Body of pancreas (tissue), 4 donors: ENCODE measurements at places on chromosomes 1 and 21.

DNA sequence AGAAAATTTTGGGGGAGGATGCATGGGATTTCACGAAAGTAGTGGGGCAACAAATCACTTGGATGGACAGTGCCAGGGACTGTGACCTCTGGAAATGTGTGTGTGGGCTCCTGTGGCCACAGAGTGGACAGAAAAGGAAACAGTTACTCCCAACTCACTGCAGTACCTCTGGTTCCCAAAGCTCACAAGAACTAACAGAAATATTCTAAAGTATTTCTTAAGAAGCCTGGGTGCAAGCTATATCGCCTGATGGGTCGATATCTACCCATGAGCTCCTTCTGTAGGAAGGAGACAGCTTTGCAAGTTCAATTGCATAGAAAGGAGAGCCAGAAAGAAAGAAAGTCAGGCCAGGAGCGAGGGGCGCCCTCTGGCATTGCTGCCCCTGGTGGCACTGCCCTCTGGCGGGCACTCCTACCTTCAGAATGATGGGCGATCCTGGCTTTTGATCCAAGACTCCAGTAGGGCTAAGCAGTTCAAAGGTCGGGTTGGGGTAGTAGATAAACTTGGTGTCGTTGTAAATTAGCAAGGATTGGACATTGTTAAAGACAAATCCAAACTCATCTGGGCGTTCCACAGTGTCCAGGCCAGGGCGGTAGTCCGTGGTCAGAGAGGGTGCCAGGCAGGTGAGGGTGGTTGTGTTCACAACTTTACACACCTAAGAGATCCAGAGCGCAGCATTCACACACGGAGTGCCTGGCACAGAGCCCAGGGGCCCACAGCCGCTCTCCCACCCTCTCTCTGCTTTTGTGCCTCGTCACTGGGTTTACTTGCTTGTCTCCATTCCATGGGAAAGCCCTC, 134.7 kb upstream of the CD34 start:
- peak overlapping the region; percentile 69 for H3K27ac ChIP-seq
- no peaks in the 10 kb centered on the region for H3K27me3 ChIP-seq
- H3K4me1 ChIP-seq = peaks cover 81% of the 10 kb centered on the region
- no peak overlapping the region for H3K4me3 ChIP-seq
- peak; percentile 80 for DNase-seq

- H3K4me1 ChIP-seq = peaks cover 15% of the 10 kb centered on the region
- no peaks in the 10 kb centered on the region for H3K27me3 ChIP-seq
- no peak for DNase-seq
- peak overlapping the region; percentile 8 for H3K27ac ChIP-seq
These were observed 22.2 kb downstream of the MKNK1 start for GRCh38 chr1:46581681-46582455.

- no peak overlapping the region for H3K4me3 ChIP-seq
- DNase-seq = peak; percentile 36
- peaks cover 45% of the 10 kb centered on the region for H3K4me1 ChIP-seq
- H3K36me3 ChIP-seq = no peaks in the 10 kb centered on the region
- H3K27ac ChIP-seq = no peak overlapping the region
These were observed 118.3 kb downstream of the NOS1AP start for GRCh38 chr1:162187687-162188276.

DNA sequence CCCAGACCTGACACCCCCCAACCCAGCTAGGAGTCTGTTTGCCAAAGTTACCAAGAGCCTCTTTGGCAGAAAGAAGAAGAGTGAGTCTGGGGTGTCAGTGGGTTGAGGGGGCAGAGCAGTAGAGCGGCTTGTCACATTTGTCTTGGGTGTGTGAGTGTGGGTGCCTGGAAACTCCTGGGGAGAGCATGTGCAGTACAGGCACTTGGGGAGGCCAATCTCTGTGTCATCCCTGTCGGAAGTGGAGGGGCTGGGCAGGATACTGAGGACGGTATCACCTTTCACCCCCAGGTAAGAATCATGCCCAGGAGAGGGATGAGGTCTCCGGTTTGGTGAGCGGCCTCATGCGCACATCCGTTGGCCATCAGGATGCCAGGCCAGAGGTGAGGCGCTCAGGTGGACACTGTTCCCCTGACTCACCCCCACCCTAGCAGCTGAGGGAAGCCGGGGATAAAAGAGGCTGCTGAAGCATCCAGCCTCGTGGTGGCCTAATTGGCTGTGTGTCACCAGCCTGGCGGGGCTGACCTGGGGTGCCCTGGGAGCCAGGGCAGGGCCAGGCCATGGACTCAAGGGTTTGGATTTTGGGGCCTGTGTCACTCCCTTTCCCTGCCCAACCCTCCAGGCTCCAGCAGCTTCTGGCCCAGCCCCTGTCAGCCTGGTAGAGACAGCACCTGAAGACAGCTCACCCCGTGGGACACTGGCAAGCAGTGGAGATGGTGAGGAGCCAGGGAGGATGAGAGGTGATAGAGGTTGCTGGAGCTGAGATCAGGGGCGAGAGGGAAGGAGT, 3.3 kb downstream of the PLK3 start:
- H3K4me3 ChIP-seq = no peak overlapping the region
- DNase-seq = no peak
- H3K36me3 ChIP-seq = no peaks in the 10 kb centered on the region

GRCh38 chr1:201930803-201931202, 15.5 kb downstream of the LMOD1 start:
- no peaks in the 10 kb centered on the region for H3K27me3 ChIP-seq
- H3K36me3 ChIP-seq = no peaks in the 10 kb centered on the region
- H3K4me1 ChIP-seq = no peaks in the 10 kb centered on the region
- H3K27ac ChIP-seq = no peak overlapping the region
- H3K4me3 ChIP-seq = no peak overlapping the region

DNA sequence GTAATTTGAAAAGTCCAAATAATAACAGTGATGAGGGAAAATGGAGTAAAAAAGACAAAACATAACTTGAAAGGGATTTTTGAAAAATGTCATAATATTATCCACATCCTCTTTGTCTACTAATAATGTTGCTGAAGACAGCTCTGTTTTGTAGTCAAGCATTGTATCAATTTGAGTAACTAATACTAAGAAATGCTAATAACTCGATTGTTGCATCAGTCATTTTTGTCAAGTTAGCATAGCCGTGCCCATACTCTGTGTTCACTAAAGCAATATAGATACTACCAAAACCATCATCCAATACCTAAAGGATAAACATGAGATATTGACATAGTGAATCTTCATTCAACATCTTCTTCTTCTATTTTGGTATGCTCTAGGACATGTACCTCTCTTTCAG, 17.3 kb downstream of the PDC start:
- no peak overlapping the region for H3K4me3 ChIP-seq
- H3K27me3 ChIP-seq = no peaks in the 10 kb centered on the region
- no peak overlapping the region for H3K27ac ChIP-seq
- H3K4me1 ChIP-seq = no peaks in the 10 kb centered on the region

GRCh38 chr1:158391099-158391498, 8.2 kb downstream of the OR10T2 start:
- H3K4me1 ChIP-seq = no peaks in the 10 kb centered on the region
- H3K36me3 ChIP-seq = no peaks in the 10 kb centered on the region
- DNase-seq = no peak
- no peak overlapping the region for H3K27ac ChIP-seq
- no peaks in the 10 kb centered on the region for H3K27me3 ChIP-seq

GRCh38 chr1:60108196-60108595, 34.6 kb upstream of the C1orf87 start:
- H3K27ac ChIP-seq = no peak overlapping the region
- H3K27me3 ChIP-seq = no peaks in the 10 kb centered on the region
- no peaks in the 10 kb centered on the region for H3K4me1 ChIP-seq
- no peak for DNase-seq
- H3K36me3 ChIP-seq = no peaks in the 10 kb centered on the region
- H3K4me3 ChIP-seq = no peak overlapping the region

GRCh38 chr1:109626682-109627408, 7.2 kb downstream of the AMPD2 start:
- no peaks in the 10 kb centered on the region for H3K27me3 ChIP-seq
- H3K27ac ChIP-seq = no peak overlapping the region
- no peak overlapping the region for H3K4me3 ChIP-seq
- DNase-seq = no peak
- H3K4me1 ChIP-seq = peaks cover 22% of the 10 kb centered on the region

DNA sequence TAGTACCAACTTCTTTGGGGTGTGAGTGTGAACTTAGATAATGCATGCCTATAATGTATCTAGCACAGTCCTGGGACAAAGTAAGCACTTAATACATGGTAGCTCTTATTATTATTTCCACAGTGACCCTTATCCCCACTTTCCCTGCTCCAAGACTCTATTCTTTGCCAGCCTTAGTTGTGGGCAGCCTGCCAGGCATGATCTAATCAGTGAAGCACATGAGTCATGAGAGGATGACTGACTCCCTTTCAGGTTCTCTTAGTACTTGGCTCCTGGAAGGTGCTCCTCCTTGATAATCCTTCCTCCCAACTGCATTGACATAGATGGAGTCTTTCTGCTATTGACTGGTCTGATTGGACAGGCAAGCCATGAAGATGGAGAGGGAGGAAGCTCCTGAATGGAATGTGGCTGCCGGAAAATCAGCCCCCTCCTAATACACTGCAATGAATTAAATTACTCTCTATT, 17.4 kb upstream of the GNG12 start:
- H3K27me3 ChIP-seq = no peaks in the 10 kb centered on the region
- H3K4me3 ChIP-seq = no peak overlapping the region
- no peak overlapping the region for H3K27ac ChIP-seq
- H3K4me1 ChIP-seq = peaks cover 6% of the 10 kb centered on the region
